ENCODE measurements at places on chromosomes 7 and 10. TPM values are rescaled to one million over a fixed set of nuclear protein-coding genes. Genes with fewer than 3 reads are reported as not detected.

Gene FAM25C
- total RNA-seq = 2.4 TPM

Gene IDI2
- total RNA-seq = not detected

Gene MINDY3
- 16.8 TPM for total RNA-seq

Gene CDHR1
- total RNA-seq = 0.14 TPM
